ENCODE measurements at places on chromosomes 4 and X. TPM values are rescaled to one million over a fixed set of nuclear protein-coding genes. Genes with fewer than 3 reads are reported as not detected.

The HAND2 gene
- total RNA-seq, result 19.5 TPM

The GLRA2 gene
- total RNA-seq, result not detected

DNA sequence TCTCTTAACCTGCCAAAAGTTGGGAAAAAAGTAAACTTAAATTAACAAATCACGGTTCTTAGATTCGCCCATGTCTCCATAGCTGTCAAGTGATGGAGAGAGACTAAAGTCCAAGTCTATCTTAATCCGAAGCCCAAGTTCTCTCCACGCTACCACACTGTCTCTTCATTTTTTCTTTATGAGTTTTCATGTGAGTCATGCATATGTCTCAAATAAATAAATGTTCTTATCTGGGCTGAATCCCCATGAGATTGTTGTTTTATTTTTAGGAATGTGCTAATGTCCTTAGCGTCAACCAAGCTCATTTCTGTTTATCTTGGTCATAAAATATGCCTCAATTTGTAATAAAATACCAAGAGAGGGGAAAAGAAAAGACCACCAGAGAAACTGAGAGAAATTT, 169.3 kb downstream of the RCHY1 start:
- no peak for DNase-seq
- H3K36me3 ChIP-seq, result no peaks in the 10 kb centered on the region
- H3K4me1 ChIP-seq, result peaks cover 2% of the 10 kb centered on the region
- no peak overlapping the region for H3K4me3 ChIP-seq
- no peak overlapping the region for H3K27ac ChIP-seq

DNA sequence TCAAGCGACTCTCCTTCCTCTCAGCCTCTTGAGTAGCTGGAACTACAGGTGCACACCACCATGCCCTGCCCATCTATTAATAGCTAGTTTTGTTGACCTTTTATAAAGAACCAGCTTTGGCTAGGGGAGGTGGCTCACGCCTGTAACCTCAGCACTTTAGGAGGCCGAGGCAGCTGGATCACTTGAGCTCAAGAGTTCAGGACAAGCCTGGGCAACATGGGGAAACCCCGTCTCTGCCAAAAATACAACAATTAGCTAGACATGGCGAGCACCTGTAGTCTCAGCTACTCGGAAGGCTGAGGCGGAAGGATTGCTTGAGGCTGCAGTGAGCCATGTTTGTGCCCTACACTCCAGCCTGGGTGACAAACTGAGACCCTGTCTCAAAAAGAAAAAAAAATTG, 2.7 kb downstream of the TKTL1 start:
- H3K36me3 ChIP-seq, result no peaks in the 10 kb centered on the region
- no peak overlapping the region for H3K4me3 ChIP-seq
- no peaks in the 10 kb centered on the region for H3K4me1 ChIP-seq
- H3K27me3 ChIP-seq, result no peaks in the 10 kb centered on the region
- DNase-seq, result no peak

- no peaks in the 10 kb centered on the region for H3K4me1 ChIP-seq
- no peaks in the 10 kb centered on the region for H3K27me3 ChIP-seq
- no peak overlapping the region for H3K27ac ChIP-seq
- H3K4me3 ChIP-seq, result peak overlapping the region; percentile 60
- DNase-seq, result no peak
Measured at GRCh38 chrX:71095981-71096759, 519 bp downstream of the FOXO4 start.

GRCh38 chr4:104385713-104386112, 109.0 kb downstream of the CXXC4 start:
- no peak overlapping the region for H3K4me3 ChIP-seq
- H3K36me3 ChIP-seq, result no peaks in the 10 kb centered on the region

The MSANTD1 gene
- 1.9 TPM for total RNA-seq

DNA sequence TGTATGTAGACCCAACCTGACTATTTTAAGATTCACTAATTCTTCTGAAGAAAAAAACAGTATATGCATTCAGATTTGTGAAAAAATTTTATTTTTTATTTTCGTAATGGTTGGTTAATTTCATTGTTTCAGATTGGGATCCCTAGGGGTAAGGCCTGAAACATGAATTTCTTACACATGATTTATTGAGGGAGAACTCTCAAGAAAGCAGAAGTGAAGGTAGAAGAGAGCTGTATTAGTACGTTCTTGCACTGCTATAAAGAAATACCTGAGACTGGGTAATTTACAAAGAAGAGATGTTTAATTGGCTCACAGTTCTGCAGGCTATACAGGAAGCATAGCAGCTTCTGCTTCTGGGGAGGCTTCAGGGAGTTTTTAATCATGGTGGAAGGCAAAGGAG, 611.9 kb upstream of the TECRL start:
- H3K4me1 ChIP-seq, result no peaks in the 10 kb centered on the region
- DNase-seq, result no peak
- no peaks in the 10 kb centered on the region for H3K27me3 ChIP-seq
- H3K4me3 ChIP-seq, result no peak overlapping the region

The MAGEA6 gene
- total RNA-seq, result not detected

DNA sequence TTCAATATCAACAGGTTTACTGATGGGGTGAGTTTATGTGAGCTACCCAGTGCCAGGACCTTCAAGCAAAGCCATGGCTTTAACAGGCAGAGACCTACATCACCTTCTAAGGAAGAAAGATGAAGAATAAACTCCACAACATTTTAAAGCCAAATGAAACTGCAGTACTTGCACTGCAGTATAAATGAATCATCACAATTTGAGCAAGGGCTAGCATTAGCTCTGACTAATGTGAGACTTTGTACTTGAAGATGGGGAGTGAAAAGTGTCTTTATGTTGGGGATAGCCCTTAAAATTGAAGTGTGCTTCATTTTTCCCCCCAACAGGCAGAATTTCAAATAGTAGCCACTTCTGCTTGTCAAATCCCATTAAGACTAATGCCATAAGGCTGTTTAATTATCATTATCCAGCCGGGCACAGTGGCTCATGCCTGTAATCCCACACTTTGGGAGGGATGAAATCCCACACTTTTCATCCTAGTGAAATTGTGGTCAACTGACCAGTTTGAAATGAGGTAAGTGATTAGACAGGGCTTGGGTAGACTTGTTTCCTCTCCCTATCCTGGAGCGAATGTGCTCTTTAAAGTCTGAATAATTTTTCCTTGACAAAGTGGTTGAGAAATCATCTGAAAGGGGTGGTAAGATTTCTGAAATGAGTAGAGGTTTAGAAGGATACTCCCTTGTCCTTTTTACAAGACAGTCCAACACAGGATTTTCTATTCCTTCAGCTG, 27.2 kb upstream of the GPR34 start:
- no peaks in the 10 kb centered on the region for H3K27me3 ChIP-seq
- H3K4me3 ChIP-seq, result no peak overlapping the region
- DNase-seq, result no peak
- peaks cover 3% of the 10 kb centered on the region for H3K4me1 ChIP-seq

- H3K27me3 ChIP-seq, result no peaks in the 10 kb centered on the region
- DNase-seq, result no peak
- H3K27ac ChIP-seq, result no peak overlapping the region
- H3K4me1 ChIP-seq, result no peaks in the 10 kb centered on the region
- H3K36me3 ChIP-seq, result no peaks in the 10 kb centered on the region
- no peak overlapping the region for H3K4me3 ChIP-seq
Measured at GRCh38 chrX:149570668-149571067, 16.6 kb downstream of the MAGEA9B start.

- no peaks in the 10 kb centered on the region for H3K36me3 ChIP-seq
- H3K4me1 ChIP-seq, result no peaks in the 10 kb centered on the region
- H3K27me3 ChIP-seq, result no peaks in the 10 kb centered on the region
- no peak for DNase-seq
Measured at GRCh38 chrX:17226736-17227135, 148.3 kb upstream of the NHS start.

The PNCK gene
- total RNA-seq, result 4.3 TPM

GRCh38 chr4:38523054-38523453, 140.9 kb upstream of the KLF3 start:
- H3K36me3 ChIP-seq, result no peaks in the 10 kb centered on the region
- no peak overlapping the region for H3K4me3 ChIP-seq
- H3K27me3 ChIP-seq, result no peaks in the 10 kb centered on the region
- no peaks in the 10 kb centered on the region for H3K4me1 ChIP-seq
- DNase-seq, result no peak

The SYNPO2 gene
- total RNA-seq, result 393 TPM

GRCh38 chrX:39212456-39212855, 411.2 kb downstream of the MID1IP1 start:
- H3K4me1 ChIP-seq, result no peaks in the 10 kb centered on the region
- no peak for DNase-seq
- no peak overlapping the region for H3K4me3 ChIP-seq

DNA sequence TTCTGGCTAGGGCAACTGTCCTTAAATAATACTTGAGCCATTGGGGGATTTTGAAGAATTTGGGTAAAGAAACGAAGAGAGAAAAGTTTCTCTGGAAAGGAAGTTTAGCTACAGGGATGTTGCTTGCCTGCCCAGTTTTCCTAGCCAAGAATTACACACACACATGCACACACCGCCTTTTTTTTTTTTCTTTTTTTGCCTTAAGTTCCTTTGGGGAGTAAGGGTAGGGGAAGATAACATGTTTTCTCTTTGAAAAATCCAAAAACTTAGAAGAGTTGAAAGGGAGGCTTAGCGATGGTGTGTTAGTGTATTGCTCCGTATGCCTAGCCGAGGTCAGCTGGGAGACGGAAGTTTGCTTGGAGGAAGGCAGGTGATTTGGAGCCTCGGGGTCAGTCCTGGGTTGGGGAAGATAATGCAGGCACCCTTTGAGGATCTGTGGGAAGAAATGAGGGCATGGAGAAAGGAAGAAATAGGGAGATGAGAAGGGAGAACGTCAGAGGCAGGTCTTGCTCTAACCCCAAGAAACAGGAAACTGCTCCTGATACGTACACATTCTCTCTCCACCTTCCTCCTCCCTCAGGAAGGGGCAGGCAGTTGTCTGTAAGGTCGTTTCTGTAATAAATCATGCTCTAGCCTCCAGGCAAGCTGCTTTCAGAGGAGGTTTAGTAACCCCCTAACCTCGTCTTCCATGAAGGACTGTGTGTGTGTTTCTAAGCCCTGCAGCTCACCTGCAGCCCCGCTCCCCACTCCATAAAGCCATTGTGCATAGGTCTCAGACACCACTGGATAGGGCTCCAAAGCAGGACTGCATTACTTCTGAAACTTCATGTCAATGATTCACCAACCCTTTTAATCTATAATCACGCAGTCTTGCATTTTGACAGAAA, 10.5 kb downstream of the KLF3 start:
- H3K27ac ChIP-seq, result peak overlapping the region; percentile 65
- H3K4me3 ChIP-seq, result no peak overlapping the region
- H3K4me1 ChIP-seq, result peaks cover 3% of the 10 kb centered on the region
